ENCODE measurements at places on chromosomes 5 and 9. TPM values are rescaled to one million over a fixed set of nuclear protein-coding genes. Genes with fewer than 3 reads are reported as not detected.

- no peak for DNase-seq
Observed at GRCh38 chr5:39076757-39077728, 2.8 kb upstream of the RICTOR start.

MYORG gene
- 2.6 TPM for total RNA-seq

DNA sequence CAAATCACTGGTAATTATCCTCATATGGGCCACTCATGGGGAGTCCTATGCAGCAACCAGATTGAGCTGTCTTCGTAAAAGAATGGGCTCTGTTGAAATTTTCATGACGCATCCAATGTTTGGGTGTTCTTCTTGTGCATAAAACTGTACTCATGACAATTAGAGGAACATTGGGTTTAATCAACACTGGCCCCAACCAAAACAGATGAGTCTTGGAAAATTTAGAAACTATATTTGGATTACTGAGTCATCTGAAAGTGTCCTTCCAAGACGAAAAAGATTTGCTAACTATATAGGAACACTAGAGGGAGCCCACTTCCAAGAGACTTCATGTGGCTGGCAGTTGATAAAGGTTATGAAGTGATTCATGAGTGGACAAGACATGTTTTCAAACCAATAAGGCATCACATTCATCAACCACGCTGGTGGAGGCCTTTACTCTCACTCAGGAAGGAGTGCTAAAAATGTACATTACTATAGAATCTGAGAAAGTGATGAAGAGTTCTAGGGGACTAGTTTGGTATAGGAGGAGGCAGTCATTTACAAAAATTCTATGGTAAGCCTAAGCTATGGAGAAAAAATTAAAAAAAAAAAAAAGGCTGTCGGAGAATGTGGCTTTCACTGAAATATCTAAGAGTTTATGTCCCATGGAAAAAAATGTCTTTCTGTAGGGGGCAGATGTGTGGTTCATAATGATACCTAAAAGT, 313.5 kb downstream of the PRDM9 start:
- peak; percentile 24 for DNase-seq

- no peak for DNase-seq
Observed at GRCh38 chr5:134226441-134227192, 744 bp upstream of the PPP2CA start.

DNA sequence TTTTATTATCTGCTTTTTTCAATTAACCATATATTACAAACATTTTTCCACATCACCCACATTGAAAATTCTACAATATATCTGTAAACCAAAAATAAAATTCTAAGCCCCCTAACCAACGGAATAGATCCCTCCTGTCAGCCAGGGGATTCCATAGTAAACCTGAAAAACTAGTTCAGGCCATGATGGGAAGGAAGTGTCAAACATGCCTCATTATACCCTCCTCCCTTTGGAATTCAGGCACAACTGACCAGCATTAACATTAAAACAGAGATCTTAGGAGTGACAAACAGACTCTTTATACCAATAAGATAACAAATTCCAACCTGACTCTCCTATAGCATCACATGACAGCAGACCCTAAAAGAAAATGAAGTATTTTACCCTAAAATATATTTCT, 113.7 kb upstream of the DMRT1 start:
- no peak for DNase-seq

DNA sequence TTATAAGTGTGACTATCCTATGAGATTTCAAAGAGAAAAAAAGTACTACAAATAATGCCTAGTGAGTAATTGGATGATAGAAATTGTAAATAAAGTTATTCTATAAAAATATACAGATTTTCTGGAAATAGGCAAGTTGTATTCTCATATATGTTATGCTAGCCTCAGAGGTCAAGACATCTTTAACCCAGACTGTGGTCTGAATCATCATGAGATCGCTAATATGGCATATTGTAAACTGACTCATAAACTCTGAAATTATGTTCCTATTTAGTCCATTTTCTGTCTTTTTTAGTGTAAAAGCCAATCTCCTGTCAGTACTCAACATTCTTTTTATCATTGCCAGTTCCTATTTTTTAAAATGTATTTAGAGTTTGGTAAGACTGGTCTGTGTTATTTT, 14.2 kb downstream of the LOX start:
- no peak for DNase-seq

DNA sequence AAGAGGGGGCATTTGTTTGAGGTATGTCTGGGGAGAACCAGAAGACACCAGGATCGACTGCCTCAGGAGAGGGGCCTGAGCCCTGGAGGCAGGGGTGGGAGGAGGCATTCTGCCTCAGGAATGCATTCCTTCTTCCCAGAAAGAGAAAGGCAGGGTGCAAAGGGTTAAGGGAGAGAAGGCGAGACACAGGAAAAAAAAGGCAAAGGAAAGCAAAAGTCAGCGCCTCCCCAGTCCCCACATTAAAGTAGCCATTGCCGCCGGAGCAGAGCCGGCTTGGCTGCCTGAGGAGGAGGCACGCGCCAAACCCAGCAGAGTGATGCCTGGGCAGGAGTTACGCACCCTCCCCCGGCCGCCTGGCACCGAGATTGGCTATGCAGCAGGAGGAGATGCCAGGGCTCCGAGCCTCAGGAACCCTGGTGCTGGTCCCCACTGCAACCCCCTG, 123.8 kb upstream of the PHYKPL start:
- no peak for DNase-seq

TAS2R1 gene
- total RNA-seq: not detected

ACOT12 gene
- 0.10 TPM for total RNA-seq

- DNase-seq: no peak
Observed at GRCh38 chr9:81225596-81225995, 463.8 kb downstream of the TLE1 start.

- DNase-seq: peak; percentile 12
Observed at GRCh38 chr9:131886826-131887225, 146.9 kb upstream of the RAPGEF1 start.

GABRA1 gene
- not detected for total RNA-seq

- DNase-seq: no peak
Observed at GRCh38 chr5:149348518-149348917, 3.2 kb downstream of the GRPEL2 start.

EQTN gene
- 1.4 TPM for total RNA-seq

DNAH5 gene
- total RNA-seq: 0.20 TPM

- no peak for DNase-seq
Observed at GRCh38 chr5:166803058-166803457, 1488.4 kb upstream of the WWC1 start.

- no peak for DNase-seq
Observed at GRCh38 chr5:137516251-137516797, 17.2 kb upstream of the SPOCK1 start.

- no peak for DNase-seq
Observed at GRCh38 chr9:22102146-22103053, 93.3 kb upstream of the CDKN2B start.

- DNase-seq: no peak
Observed at GRCh38 chr5:14595189-14595588, 13.6 kb downstream of the OTULINL start.

DNA sequence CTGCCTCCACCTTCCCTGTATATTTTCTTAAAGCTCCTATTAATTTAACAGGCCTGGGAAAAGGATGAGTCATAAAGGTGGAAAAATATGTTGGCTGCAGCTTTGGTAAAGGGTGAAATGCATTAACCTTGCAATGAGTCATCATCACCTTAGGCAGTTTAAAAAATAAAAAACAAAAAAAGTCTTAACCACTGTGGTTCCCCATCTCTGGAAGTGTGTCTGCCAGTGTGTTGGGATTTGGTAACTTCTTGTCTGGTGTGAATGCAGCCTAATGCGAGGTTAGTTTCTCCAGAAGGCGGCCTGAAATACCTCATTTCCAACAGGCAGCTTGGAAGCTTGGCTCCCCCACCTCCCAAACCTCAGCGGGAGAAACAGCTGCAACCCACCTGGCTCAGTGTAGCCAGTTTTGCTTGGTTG, 265.3 kb upstream of the GAS1 start:
- DNase-seq: no peak

DNA sequence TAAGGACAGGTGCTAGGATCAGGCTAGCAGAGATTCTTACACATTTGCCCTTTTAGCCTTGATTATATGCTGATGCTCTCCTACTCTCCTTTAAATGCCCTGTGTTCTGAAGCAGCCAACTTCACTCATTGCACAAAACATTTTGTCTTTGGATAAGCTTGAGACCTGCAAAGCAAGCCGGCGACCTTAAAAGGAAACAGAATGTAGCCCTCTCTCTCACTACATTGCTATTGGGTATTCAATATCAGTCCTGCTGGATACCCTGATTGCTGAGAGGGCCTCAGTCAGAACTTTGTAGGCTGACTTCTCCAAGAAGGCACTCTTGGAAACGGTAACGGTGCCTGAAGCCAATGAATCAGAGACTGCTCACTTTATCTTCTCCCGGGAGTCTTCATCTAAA, 528.9 kb downstream of the DTWD2 start:
- no peak for DNase-seq

DNA sequence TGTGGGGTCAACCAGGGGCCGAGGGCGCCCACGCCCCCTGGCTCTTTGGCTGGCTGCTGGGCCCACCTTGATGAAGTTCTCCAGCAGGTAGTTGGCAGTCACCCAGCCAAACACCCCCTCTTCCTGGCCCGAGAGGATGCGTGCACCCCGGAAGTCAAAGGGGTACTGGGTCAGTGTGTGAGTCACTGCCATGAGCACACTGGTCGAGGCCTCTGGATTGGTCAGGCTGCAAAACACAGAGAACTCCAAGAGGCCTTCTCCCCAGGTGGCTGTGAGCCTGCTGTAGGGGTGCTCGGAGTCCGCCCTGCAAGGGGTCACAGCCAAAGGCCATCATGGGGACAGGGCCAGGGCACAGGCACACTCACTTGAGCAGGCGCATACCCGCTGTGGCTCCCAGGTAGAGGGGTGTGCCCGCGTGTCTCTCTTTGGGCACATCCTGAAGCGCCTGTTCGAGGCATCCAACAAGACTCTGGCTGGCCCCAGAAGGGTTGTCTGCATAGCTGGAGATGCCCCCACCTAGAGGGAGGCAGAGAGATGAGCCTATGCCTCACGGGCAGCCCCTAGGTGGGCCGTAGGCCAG, 2.6 kb downstream of the ENTPD2 start:
- no peak for DNase-seq

DNA sequence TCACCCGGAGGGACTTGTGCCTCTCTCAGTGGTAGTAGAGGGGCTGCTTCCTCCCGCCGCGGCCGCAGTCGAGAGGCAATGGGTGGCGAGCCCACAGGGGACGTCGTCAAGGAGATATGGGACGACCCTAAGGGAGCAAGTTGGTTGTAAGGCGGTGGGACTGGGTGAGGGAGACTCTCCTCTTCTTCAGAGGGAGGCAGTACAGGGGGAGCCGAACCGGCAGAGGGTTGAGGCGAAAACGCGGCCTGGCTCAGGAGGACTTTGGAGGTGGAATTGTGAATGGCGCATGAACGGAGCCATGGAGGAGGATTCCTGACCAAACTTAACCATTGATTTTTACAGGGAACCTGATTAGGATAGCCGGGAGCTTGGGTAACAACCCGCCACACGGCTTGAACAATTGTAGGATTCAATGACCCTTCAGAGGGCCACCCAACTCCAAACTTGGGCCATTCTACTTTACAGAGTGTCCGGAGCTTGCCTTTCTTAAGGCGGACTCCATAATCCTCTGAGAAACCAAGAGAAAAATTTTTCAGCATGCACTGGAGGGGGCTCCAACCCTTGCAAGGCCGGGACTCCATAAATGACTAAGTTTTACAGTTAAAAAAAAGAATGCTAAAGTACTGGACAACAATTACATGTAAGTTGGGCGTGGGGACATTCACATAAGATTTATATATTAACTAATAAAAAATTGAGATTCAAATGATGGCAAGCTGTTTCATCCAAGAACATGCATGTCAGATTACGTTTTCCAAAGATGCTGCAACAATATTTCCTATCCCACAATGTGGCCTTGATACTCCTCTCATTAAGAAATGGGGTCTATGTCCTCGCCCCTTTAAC, 19.4 kb upstream of the RHOBTB3 start:
- DNase-seq: no peak

DNA sequence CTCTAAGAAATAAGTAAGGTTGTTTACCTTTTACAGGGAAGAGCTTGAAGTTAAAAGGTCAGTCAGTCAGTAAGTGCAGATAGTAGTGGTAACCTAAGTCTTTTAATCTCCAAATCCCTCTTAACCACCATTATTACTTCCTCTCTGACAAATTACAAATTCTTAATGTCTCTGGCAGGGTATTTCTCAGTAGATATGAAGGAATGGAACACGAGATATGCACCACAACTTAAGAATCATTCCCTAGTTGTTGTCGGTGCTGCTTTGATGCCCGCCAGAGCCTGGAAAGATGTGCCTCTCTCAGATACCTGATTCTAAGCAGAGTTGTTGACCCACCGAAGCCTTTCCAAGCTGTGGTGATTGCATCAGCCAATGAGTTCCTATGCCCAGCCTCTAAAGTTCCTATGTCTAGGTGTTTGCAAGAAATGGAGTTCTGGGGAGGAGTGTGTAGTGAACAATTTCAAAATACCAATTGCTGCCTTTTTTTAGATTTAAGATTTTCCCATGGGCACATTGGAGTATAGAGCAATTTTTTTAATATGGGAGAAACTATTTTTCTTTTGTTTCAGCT, 78.5 kb downstream of the CD180 start:
- no peak for DNase-seq

DNA sequence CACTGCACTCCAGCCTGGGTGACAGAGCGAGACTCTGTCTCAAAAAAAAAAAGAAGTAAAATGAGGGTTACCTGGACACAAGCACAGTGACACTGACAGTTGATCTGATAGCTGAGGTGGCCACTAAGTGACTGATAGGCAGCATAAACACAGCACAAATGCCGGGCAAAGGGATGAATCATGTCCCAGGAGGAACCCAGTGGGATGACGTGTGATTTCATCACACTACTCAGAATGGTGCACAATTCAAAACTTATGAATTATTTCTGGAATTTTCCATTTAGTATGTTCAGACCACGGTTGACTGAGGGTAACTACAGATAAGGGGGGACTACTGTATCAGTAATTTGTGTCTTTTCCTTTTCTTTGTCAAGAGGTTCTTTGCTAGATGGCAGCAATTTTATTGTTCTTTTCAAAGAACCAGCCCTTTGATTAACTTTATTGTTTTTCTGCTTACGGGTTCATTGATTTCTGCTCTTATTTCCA, 34.3 kb upstream of the RNF130 start:
- no peak for DNase-seq

DNA sequence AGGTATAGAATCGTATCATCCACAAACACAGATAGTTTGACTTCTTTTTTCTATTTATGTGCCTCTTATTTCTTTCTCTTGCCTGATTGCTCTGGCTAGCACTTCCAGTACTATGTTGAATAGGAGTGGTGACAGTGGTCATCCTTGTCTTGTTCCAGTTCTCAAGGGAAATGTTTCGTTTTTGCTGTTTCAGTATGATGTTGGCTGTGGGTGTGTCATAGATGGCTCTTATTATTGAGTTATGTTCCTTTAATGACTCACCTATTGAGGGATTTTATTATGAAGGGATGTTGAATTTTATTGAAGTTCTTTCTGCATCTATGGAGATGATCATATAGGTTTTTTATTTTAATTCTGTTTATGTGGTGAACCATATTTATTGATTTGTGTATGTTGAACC, 70.3 kb downstream of the ENC1 start:
- DNase-seq: no peak

DNA sequence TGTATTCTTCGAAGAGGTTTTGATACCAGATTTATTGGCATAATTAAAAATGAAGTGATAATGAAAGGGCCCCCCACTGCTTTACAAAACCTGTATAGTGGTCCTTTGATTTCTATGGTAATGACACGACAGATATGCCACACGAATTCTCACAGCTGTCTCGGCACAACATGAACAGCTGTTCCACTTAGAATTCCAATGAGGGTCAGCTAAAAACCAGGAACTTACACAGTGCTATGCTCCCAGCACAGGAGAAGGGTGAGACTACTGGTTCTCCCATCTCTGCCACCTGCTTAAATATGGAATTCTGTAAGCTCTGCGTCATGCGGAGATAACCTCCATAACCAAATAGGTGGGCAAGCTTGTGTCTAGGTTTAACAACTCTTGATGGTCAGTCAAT, 183.0 kb upstream of the EFNA5 start:
- DNase-seq: no peak

Measured in skin of body (tissue), 3 donors.